ENCODE measurements at places on chromosomes 5 and 9. TPM values are rescaled to one million over a fixed set of nuclear protein-coding genes. Genes with fewer than 3 reads are reported as not detected.
A peak's percentile ranks its signal among the peaks of the same experiment; 100 is the strongest.

SEMA6A gene
- 6.3 TPM for total RNA-seq

DNA sequence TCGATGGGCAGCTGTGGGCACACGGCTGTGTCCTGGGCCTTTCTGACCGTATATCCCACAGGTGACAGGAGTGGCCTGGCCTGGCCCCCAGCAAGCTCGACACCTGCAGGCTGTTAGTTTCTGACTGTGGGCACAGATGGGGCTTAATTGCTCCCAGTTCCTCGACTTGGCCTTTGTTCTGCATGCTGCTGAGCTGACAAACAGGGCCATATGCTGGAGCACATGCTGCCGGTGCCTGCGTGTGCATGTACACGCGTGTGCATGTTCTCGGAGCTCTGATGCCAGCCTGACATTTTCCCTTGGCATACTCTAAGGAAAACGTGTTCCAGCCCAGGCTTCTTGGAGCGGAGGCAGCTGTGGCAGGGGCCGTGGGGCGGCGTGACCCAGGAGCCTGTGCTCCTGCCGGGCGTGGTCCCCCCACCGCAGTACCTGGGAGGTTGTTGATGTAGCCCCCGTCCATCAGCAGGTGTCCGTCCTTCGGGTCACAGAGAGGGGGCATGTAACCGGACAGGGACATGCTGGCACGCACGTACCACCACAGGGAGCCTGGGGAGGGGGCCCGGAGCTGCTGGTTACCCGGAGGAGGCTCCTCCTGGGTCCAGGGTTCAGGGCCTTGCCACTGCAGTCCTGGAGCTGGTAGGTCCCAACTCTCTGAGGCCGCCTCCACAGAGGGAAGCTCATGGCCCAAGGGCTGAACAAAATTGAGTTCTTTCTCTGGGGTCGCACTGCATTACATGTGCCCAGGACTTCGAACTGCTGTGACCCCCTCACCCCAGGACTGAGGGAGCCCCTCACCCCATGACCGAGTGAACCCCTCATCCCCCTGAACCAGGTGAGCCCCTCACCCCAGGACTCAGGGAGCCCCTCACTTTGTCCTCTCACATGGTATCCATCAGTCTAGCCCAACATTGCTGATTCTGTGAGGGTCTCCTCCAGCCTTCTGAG, 4.1 kb upstream of the NSMF start:
- H3K27ac ChIP-seq = no peak overlapping the region
- H3K4me3 ChIP-seq = no peak overlapping the region
- H3K4me1 ChIP-seq = peaks cover 17% of the 10 kb centered on the region
- peaks cover 3% of the 10 kb centered on the region for H3K36me3 ChIP-seq

DNA sequence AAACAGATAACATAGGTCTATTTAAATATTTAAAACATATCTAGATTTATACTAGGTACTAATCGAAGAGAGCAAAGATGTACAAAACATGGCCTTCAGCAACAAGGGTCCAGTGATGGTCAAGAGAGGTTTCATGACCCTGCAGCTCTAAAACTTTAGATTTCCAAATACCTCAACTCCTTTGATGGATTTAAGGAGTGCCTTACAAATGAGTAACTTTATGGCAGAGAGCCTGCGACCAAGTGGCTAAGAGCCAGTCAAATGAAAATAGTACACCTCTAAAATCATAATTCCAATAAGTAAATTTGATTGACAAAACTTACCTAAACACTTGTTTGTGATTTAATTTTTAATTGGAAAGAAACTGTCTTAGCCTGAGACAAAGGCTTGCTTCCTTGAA, 4.7 kb upstream of the SH3RF2 start:
- peaks cover 4% of the 10 kb centered on the region for H3K27me3 ChIP-seq
- H3K27ac ChIP-seq = no peak overlapping the region
- H3K36me3 ChIP-seq = no peaks in the 10 kb centered on the region

DNA sequence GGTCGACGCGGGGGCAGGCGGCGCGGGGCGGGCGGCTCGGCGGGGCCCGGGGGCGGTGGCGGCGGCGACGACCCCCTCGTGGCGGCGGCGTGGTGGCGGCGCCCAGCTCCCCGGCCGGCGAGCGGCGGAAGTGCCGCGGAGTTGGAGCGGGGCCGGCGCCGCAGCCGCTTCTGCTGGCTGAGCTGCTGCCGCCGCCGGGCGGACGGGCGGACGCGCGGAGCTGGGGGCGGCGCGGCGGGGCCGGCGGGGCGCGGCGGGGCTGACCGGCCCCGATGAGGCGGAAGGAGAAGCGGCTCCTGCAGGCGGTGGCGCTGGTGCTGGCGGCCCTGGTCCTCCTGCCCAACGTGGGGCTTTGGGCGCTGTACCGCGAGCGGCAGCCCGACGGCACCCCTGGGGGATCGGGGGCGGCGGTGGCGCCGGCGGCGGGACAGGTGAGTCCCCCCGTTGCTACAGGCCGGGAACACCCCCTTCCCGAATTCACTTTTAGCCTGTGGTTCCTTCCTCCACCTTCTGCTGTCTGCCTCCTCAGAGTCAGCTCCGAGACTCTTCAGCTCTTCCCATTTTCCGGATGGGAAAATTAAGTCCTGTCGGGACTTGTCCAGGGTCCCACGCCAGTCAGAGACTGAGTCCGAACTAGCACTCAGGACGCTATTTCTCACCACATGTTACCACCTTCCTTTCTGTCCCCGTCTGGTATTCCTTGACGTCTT, at the start of gene GALNT10:
TSS of gene GALNT10 (plus strand) at position 139 of the 710 bp plus-strand sequence. CDS start at position 273, 134 bp downstream.
- H3K27me3 ChIP-seq = no peaks in the 10 kb centered on the region
- no peaks in the 10 kb centered on the region for H3K36me3 ChIP-seq
- peaks cover 57% of the 10 kb centered on the region for H3K4me1 ChIP-seq

DNA sequence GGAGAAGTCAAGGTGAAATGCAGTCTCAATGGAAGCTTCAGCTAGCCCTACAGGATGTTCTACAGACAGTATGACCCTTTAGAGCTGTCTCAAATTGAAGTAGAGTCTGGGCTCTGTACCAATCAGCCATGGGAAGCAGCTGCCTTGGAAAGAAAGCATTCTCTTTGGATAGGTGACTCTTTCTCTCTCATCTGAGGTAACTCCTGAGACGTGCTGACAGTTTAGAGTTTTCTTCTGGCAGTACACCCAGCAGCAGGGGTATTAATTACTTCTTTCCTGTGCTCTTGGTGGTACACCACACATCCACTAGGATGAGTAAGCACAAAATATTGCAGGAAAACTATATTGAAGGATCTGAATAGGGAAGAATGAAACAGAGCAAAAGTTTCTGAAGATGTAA, 329.6 kb upstream of the RGMB start:
- H3K4me1 ChIP-seq = no peaks in the 10 kb centered on the region
- DNase-seq = no peak
- no peaks in the 10 kb centered on the region for H3K27me3 ChIP-seq
- no peaks in the 10 kb centered on the region for H3K36me3 ChIP-seq
- H3K27ac ChIP-seq = no peak overlapping the region
- H3K4me3 ChIP-seq = no peak overlapping the region

- peaks cover 15% of the 10 kb centered on the region for H3K36me3 ChIP-seq
- no peaks in the 10 kb centered on the region for H3K27me3 ChIP-seq
- H3K4me1 ChIP-seq = peaks cover 89% of the 10 kb centered on the region
- H3K27ac ChIP-seq = peak overlapping the region; percentile 74
Observed at GRCh38 chr5:139566611-139567010, 5.5 kb downstream of the UBE2D2 start.

GRCh38 chr5:152151113-152151512, 226.5 kb upstream of the GLRA1 start:
- no peaks in the 10 kb centered on the region for H3K36me3 ChIP-seq
- no peak for DNase-seq
- no peak overlapping the region for H3K27ac ChIP-seq
- H3K4me3 ChIP-seq = no peak overlapping the region
- H3K27me3 ChIP-seq = no peaks in the 10 kb centered on the region
- H3K4me1 ChIP-seq = no peaks in the 10 kb centered on the region

Measured in left ventricle myocardium inferior (tissue), 1 donor.